Cerebellar nuclear complex (tissue), 1 donor: ENCODE measurements at places on chromosomes 12 and 14.

DNA sequence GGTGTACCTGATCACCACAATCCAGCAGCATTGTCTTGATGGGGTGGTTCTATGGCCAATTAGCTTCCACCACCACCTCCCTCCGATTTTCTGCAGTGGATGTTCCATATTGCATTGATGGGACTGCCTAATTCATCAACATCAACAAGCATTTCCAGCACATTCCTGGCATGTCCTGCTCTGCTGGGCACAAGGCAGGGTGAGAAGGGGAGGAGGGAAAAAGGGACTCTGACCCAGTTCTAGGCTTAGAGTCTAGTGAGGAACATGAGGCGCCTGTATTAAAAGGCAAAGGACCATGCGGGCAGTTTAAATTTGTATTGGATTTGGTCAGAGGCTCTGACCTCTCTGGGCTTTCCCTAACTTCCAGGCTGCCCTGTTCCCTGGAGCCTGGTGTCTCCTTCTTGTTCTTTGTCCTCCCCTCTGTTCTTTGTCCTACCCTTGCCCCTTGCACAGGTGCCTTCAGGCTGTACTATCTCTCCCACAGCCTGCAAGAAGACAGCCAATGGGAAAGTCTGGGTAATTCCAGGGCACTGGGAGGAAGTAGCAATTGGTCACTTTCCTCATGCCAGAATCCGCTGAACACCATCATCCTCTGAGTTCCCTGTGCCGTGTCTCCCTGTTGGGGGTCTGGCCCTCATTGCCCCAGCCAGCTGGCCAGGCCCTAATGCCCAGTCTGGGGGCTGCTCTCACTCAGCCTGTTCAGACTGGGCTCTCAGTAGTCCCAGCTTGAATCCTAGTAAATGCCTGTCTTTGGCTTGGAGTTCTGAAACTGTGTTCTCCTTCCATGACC is 43.3 kb downstream of the TSPAN11 start:
- DNase-seq, result no peak

GRCh38 chr12:47396902-47397663 is 308.7 kb downstream of the RPAP3 start:
- no peak for DNase-seq

GRCh38 chr12:117718141-117718540 is 250.6 kb downstream of the KSR2 start:
- DNase-seq, result no peak

DNA sequence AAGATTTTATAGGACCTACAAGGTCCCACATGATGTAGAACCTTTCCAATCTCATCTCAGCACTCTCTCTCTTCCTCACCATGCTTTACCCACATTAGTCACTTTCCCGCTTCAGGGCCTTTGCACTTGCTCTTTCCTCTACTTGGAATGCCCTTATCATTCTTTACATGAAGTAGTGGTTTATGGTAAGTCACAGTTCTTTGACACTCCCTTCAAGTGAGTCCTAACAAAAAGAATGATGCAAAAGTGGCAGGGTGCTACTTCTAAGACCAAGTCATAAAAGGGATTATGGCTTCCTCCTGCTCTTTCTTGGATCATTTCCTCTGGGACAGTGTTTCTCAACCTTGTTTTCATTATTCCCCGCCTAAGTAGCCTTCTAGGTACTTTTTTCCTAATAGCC is 13.1 kb downstream of the TMBIM4 start:
- DNase-seq, result no peak

GRCh38 chr12:105481392-105482300 is 151.2 kb downstream of the C12orf75 start:
- no peak for DNase-seq

DNA sequence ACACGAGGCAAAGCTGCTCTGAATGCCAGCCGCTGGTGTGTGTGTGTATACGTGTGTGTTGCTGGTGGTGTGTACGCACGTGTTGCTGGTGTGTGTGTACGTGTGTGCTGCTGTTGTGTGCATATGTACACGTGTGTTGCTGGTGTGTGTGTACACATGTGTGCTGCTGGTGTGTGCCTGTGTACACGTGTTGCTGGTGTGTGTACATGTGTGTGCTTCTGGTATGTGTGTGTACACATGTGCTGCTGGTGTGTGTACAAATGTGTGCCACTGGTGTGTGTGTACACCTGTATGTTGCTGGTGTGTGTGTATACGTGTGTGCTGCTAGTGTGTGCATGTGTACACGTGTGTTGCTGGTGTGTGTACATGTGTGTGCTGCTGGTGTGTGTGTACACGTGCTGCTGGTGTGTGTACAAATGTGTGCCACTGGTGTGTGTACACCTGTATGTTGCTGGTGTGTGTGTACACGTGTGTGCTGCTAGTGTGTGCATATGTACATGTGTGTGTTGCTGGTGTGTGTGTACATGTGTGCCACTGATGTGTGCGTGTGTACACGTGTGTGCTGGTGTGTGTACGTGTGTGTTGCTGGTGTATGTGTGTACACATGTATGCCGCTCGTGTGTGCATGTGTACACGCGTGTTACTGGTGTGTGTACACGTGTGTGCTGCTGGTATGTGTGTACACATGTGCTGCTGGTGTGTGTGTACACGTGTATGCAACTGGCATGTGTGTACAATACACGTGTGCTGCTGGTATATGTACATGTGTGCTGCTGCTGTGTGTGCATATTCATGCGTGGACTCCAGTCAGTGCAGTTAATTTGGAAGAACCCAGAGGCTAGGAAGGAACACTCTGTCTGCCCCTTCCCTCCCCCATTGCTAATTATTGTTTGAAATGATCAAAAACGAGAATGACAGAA is 47.2 kb downstream of the CACNA2D4 start:
- DNase-seq, result no peak

- DNase-seq, result no peak
Observed at GRCh38 chr14:38233218-38233617, 22.7 kb downstream of the CLEC14A start.

DNA sequence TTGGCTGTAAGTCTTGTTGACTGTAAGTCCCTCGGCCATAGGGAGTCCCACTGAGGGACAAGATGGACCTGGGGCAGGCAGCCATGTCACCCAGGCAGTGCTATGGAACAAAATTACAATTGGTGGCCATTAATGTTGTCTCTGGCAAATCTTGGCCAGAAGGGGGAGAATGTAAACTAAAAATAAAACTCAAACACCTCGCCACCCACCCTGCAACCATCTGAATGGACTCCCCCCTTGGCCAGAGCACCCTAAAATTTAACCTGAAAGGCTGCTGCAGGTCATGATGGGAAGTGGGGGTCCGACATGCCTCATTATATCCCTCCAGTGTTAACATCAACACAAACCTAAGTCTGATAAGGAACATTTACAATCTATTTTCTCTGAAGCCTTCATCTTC is 8.2 kb downstream of the SLC22A17 start:
- no peak for DNase-seq

- no peak for DNase-seq
Observed at GRCh38 chr12:76883151-76883550, 4.3 kb upstream of the CSRP2 start.

GRCh38 chr14:34833549-34834523 is 41.3 kb downstream of the BAZ1A start:
- DNase-seq, result no peak

DNA sequence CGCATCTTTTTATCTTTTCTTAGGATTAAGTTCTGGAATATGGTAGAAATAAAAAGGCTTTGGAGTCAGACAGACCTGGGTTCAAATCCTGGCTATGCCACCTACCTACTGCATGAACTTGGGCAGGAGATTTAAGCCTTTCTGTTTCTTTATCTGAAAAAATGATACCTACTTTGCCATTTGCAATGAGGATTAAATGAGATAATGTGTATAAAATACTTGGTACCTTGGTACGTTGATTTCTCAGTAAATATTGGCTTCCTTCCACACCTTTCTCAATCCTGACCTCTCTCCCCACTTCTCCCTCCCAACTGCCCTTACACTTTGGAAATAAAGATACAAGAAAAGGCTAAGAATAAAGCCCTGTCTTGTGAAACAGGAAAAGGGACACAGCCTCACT is 172.6 kb downstream of the PAX9 start:
- no peak for DNase-seq

DNA sequence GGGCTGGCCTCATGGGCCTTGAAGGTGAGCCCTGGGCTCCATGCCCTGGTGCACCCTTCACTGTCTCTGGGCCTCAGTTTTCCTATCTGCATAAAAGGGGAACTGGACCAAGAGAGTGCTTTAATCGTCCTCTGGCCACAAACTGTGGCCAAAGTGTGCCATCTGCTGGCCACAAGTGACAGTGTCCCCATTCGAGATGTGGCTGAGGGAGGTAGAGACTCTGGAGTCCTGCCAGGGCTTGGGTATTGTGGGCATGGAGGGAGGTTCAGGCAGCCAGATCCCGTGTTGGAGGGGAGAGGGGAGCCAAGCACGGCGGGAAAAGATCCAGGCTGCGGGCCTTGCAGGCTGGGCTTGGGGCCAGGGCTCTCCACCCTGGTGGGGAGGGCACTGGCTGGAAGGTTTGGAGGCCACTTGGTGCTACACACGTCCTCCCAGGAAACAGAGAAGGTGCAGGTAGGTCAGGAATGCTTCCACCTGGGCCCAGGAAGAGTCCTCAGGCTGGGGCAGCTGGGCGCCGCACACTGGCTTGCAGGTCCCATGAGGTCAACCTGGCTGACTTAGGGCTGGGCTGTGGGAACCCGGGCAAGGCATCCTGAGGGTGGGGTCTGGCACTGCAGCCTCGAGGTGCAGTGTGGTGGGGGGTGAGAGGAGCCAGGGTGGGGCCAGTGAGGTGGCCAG is 7.3 kb upstream of the KIF26A start:
- DNase-seq, result no peak

- no peak for DNase-seq
Observed at GRCh38 chr14:94770251-94770749, 387 bp upstream of the GSC start.

GRCh38 chr12:54357506-54358190 is 6.6 kb downstream of the GPR84 start:
- no peak for DNase-seq

DNA sequence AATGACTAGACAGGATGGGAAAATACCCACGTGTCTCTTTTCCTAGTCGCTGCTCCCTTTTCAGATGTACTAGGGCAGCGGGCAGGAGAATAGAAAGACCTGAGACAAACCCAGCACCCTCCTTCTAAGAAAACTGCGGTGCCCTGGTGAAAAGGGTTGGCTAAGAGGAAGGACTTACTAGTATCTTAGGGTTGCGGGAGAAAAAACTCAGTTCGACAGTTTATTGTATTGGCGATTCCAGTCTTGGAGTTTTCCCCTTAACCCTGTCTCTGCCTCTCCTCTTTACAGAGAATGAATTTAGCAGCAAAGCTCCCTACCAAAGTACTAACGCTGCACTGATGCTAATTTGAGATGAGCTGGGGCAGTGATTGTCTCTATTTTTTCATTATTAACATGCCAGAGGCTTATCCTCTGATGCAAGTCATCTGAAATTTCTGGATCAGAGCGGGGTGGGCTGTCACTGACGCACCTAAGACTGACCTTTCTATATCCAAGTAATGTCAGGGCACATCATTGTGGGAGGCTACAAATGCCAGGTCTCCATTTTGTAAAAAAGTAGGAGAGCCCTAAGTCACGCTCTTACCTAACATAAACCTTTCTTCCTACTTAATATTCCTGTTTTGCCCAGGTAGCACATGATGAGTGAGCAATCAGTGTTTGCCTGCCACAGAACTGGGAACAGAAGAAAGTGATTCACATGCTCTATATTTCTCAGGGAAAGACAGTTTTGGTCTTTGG is 916 bp upstream of the PAWR start:
- no peak for DNase-seq

DNA sequence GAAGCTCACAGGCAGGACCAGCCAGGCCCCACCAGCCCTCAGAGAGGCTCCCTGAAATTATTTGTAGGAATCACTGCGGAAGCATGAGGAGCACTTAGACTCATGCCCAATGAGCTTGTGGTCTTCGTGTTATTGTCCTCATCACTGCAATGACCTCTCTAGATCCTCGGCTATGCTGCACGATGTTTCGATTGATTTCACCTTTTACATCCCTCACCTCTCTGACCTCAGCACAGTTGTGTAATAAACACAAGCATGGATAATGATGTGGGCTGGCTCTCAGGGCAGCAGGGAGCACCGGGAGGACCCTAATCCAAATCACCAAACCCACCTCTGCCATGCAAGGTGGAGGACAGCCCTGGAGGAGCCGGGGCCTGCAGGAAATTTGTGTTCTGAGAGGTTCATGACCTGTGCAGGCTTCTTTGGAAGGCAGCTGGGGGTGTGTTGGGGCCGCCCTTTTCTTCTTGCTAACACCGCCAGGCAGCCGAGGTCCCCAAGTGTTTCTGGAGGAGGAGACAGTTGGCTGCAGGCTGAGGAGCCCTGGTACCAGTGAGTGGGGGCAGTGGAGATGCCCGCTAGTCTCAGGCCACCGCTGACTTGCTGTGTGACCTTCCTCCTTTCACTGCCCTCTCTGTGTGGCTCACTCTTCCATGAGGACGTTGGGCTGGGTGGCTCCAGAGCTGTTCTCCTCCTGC is 29.5 kb upstream of the EML1 start:
- no peak for DNase-seq

- DNase-seq, result no peak
Observed at GRCh38 chr12:93302331-93303229, 75.1 kb upstream of the NUDT4 start.

GRCh38 chr12:110366321-110367142 is 37.0 kb downstream of the ANAPC7 start:
- no peak for DNase-seq

GRCh38 chr12:9759694-9760093 is 1.0 kb downstream of the CD69 start:
- no peak for DNase-seq

GRCh38 chr12:79006306-79006705 is 141.7 kb downstream of the SYT1 start:
- no peak for DNase-seq

- DNase-seq, result no peak
Observed at GRCh38 chr12:66051361-66051760, 79.2 kb downstream of the LLPH start.

DNA sequence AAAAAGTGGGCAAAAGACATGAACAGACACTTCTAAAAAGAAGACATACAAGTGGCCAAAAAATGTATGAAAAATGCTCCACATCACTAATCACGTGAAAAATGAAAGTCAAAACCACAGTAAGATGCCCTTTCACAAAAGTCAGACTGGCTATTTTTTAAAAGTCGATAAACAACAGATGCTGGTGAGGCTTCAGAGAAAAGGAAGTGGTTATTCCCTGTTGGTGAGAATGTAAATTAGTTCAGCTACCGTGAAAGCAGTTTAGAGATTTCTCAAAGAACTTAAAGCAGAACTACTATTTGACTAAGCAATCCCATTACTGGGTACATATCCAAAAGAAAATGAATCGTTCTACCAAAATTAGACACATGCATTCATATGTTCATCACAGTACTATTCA is 237.0 kb downstream of the KIF21A start:
- no peak for DNase-seq

- no peak for DNase-seq
Observed at GRCh38 chr14:68669603-68670358, 123.1 kb downstream of the ZFP36L1 start.
